Kidney epithelial cell (primary cell): ENCODE measurements at places on chromosomes 7 and 10. TPM values are rescaled to one million over a fixed set of nuclear protein-coding genes. Genes with fewer than 3 reads are reported as not detected.

ACTL6B gene
- not detected in 2 replicates for total RNA-seq

DENND2A gene
- 11.2 and 14.8 TPM in 2 replicates for total RNA-seq

LBX1 gene
- not detected in 2 replicates for total RNA-seq

CCDC7 gene
- 2.7 and 3.7 TPM in 2 replicates for total RNA-seq

BET1 gene
- total RNA-seq = 25.1 and 35.4 TPM in 2 replicates

CYP26C1 gene
- total RNA-seq = 0.17 and 0.41 TPM in 2 replicates

SUV39H2 gene
- total RNA-seq = 6.9 and 11.7 TPM in 2 replicates

INHBA gene
- total RNA-seq = 76.1 and 77.1 TPM in 2 replicates

MOGAT3 gene
- total RNA-seq = not detected in 2 replicates

FAM237B gene
- not detected in 2 replicates for total RNA-seq

TMEM273 gene
- total RNA-seq = 0.42 and 6.3 TPM in 2 replicates

NEBL gene
- total RNA-seq = 6.9 and 8.9 TPM in 2 replicates

FAM25G gene
- 3.2 and 15.7 TPM in 2 replicates for total RNA-seq

ADCYAP1R1 gene
- 0.07 TPM in 1 of 2 replicates, not detected in the other for total RNA-seq
